ENCODE measurements at places on chromosomes 2 and 18.

DNA sequence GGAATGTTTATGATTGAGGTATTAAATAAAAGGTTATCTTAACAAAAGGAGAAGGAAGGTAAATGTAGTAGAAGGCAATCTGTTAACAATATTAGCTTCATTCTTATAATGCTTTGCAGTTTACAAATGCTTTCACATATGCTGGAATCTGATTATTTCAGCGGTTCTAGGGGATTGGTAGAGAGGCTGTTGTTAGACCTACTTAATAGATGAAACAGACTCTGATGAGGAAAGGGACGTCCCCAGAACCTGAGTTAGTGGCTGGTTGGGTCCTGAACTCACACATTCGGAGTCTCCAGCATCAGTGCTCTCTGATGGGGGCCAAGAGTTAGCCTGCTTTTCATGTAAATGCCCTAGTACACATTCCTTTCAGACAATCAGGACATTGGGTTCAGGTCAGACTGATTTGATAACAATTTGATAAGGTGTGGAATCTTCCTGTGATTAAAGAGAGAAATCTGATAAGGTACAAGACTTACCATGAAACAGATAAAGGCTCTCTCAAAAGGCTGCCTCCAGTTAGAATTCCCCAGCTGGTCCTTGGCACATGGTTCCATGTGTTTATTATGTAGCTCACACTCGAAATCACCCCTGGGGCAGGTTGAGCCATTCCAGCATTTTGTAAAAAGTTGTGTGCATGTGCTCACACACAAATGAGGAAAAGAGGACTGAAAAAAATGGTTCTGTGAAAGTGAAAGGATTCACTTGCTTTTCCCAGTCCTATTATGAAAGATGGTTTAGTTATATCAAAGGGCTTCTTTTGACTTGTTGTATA is 103.1 kb downstream of the GPD2 start:
- no peak for DNase-seq

DNA sequence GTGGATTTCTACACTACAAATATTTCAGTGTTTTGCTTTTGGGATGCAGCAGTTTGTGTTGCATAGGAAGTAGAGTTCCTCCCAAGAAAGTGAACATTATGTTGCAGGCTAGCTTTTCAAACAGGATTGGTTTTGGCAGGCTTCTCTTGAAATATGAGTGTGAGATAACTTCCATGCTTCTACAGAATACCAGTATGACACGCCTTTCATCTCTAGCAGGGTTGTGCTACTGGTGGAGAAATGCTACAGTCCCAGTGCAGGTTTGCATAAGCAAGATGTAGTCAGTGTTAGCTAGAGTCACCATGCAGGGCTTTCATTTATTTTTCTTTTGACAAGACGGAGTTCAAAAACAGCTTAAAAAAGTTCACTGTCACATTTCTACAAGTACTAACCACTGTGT is 17.1 kb upstream of the CAVIN2 start:
- no peak for DNase-seq

GRCh38 chr2:182672466-182673165 is 43.4 kb upstream of the DNAJC10 start:
- peak; percentile 75 for DNase-seq

- DNase-seq = no peak
These were observed 297.7 kb upstream of the DOK6 start for GRCh38 chr18:69102959-69103358.

DNA sequence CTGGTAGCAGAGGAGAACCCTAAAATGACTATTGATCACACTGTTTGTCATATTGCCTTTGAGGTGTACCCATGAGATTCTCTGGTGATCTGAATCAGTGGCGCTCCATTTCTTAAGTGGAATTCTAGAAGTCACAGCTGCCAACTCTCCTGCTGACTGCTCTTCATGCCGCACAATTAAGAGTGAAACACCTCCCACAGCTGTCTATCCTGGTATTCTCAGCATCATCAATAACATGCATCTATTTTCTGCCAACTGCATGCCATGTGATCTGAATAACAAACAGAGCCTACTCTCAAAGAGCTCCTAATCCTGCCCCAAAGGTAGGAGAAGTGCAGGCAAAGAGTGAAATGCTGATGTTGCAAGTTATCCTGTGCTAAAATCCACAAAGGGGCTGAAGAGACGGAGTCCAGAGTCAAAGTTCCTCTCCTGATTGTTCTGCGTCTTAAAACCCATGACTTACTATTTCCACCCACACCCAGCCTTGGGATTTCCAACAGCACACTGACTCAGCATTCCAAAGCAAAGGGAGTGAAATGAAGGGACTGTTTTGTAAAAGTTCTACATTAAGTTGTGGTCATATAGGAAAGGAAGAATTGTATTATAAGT is 13.7 kb upstream of the DAPL1 start:
- no peak for DNase-seq
